Activated CD8-positive, alpha-beta memory T cell treated with anti-CD3 and anti-CD28 coated beads for 1 hour (primary cell): ENCODE measurements at places on chromosomes 4 and X.
A peak's percentile ranks its signal among the peaks of the same experiment; 100 is the strongest.

GRCh38 chr4:73707269-73707875 is 33.0 kb upstream of the CXCL8 start:
- no peak for DNase-seq

DNA sequence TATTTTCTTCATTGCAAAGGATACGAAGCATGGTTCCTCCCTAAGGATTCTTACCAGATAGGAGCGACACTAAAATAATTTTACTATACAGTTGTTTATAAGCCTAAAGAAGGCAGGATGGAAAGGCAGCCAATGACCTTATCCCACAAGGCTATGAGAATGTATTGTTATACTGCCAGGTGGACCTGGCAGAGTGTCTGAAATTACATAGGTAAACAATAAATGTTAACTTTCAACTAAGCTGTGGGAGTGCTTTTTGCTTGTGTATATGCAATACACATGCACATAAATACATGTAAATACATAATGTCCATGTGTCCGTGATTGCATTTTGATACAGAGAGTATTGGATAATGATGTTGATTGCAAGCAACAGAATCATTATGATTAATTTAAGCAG is 850.6 kb downstream of the CENPC start:
- no peak for DNase-seq

GRCh38 chr4:175385797-175386196 is 426.3 kb downstream of the GPM6A start:
- no peak for DNase-seq

DNA sequence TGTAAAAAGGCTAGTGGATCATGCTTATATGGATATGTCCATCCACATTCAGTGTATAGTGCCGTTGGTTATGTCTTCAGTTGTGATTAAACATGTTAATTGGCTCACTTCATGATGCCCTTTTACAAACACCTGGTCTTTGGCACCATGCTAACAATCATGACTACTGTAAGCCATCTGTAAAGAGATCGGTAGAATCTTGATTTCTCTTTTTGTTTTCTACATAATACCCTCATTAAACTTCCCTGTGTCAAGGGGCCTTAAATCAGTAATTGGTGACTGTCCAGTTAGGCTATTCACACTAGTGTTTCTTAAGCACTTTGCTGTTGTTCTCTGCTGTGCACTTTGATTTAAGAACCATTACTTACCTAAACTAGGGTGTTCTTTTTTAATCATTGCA is 475.2 kb downstream of the RPA4 start:
- no peak for DNase-seq

DNA sequence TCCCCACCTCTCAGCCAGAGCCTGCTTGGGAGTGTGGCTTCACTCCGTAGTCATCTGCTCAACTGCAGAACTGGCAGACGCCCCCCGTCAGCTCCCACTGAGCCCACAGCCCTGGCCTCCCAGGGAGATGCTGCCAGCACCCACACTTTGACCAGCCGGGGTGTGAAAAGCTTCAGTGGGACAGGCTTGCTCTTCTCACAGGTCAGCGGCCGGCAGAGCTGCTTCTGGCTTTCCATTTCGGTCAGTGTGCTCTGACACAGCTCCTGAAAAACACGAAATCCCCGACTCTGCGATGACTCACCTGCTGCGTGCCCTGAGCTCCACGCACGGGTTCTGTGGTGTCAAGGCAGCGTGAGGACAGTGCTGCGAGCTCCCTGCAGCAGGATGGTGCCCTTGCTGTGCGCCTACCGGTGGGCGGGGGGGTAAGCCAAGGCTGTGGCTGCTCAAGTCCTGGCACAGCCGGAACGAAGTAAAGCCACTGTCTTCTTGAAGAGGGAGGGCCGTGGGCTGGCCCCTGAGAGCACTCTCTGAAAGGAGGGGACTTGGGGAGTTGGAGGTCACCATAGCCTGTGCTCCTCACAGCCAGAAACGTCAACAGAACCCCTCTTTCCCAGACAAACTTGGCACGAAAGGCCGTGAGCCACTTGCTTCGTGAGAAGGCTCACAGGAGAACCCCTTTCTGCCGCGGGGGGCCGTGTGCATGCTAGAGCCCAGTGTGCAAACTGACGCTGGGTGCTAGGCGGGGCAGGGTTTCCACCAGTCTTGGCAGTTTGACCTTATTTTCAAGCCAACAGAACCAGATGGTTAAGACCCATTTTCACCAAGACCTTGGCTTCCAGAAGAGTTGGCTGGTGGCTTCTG is 23.6 kb downstream of the NOP14 start:
- DNase-seq: no peak

GRCh38 chrX:141668371-141668770 is 30.2 kb downstream of the SPANXD start:
- DNase-seq: no peak

GRCh38 chrX:123425471-123425870 is 241.4 kb downstream of the GRIA3 start:
- no peak for DNase-seq

- no peak for DNase-seq
Measured at GRCh38 chr4:147732518-147733235, 789 bp downstream of the ARHGAP10 start.

GRCh38 chr4:40858962-40859361 is 109.2 kb downstream of the NSUN7 start:
- no peak for DNase-seq

DNA sequence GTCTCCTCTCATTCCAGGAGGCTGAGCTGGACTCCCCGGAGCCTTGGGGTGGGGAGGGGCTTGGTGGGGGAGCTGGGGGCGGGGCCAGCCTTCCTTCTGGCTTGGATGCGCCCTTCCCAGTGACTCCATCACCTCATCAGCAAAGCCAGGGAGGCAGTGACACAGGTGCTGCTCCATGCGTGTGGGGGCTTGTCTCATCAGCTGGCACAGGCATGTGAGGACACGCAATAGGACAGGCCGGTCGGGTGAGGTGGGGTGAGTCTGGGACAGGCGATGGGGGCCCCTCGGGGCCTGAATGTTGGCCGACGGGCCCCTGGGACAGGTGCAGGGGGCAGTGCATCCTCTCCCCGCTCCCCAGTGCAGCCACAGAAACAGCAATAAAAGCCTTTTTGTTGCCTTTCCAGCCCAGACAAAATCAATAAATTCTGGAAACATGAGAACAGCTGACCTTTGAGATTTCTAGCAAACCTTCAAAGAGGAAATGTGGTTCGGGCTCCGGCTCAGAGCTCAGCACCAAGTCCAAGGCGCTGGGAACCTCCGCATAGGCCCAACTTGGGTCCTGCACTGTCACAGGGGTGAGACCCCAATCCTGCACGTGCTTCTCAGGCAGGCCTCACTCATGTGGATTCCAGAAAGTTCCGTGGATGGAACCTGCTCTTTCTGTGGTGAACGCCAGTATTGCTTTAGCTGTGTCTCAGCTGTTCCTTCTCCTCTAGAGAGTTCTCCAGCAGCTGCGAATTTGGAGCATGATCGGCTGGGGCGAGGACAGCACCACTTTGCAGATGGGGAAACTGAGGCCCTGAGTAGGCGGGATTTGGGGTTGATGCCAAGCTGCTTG is 18.5 kb downstream of the ADRA2C start:
- DNase-seq: no peak

DNA sequence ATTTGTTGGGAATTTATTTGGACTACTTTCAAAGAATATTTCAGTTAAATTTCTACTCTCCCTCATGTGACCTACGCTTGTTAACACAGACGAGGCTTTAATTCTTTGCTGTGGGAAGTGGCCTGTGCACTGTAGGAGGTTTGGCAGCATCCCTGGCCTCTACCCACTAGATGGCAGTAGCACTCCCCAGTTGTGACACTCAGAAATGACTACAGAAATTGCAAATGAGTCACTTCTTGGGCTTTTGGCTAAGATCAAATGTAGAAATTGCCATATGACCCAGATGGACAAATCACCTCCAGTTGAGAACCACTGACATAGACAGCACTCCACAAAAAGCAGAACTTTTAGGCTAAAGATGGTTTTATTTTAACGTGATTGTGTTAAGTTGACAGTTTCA is 22.1 kb downstream of the PIR start:
- DNase-seq: peak; percentile 14

DNA sequence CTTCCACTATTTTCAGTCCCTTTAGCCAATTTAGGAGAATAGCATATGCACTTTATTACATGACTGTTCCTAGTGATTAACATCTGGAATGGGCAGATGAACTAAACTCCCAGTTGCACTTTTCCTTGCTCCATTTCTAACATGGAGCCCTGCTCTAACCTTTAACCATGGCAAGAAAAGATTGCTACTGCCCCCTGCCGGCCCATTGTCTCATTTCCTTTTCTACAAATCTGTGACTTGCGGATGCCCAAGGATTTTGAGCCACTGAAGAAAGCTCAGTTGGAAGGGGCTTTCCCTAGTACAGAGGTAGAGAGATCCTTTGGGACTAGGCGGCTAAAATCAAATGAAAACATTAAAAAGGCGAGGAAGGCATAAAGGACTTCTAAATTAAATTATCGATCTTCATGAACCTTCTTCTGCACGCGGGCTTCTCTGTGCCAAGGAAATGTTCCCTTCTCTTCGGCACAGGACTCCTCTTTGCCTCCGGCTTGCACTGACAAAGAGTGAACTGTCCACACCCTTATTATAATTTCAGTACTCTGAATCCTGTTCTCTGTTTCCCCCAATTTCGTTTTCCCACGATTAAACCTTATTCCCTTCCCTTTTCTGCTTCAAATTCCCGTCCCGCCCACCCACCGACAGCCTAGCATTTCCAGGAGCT is 577 bp upstream of the GLRA2 start:
- no peak for DNase-seq

DNA sequence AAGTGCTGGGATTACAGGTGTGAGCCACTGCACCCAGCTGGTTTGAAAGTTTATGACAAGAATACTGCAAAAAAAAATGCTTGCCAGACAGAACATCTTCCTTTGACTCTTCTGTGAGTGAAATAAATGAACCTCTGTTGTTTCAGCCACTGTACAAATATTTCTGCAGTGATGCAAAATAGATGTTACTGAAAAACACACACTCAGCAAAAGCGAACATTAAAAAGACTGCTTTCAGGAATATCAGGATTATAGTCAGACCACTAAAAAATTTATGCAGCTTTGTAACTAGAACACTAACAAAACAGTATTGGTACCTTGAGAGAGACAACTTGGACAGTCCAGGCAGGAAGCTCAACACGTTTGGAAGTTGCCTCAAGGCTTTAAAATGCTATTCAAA is 16.9 kb upstream of the SEPSECS start:
- DNase-seq: no peak

GRCh38 chr4:119592830-119593229 is 35.8 kb downstream of the PDE5A start:
- DNase-seq: no peak

GRCh38 chr4:156939139-156939538 is 32.5 kb downstream of the PDGFC start:
- DNase-seq: no peak

- no peak for DNase-seq
Measured at GRCh38 chrX:40579900-40580536, 752 bp upstream of the ATP6AP2 start.

GRCh38 chr4:30868111-30868895 is 148.1 kb downstream of the PCDH7 start:
- no peak for DNase-seq

DNA sequence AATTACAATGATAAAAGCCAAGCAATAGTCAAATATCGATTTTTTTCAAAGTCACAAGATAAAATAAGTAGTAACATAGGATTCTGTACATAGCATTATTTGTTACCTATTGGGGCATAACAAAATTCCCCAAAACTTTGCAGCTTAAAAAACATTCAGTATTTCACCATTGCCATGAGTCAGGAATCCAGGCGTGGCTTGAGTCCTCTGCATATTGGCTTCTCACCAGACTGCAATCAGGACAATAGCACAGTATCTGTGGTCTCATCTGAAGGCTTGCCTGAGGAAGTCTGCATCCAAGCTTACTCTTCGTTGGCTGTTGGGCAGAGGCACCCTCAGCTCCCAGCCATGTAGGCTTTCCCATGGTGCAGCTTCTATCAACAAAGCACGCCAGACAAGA is 6.2 kb upstream of the CTBP1 start:
- no peak for DNase-seq

DNA sequence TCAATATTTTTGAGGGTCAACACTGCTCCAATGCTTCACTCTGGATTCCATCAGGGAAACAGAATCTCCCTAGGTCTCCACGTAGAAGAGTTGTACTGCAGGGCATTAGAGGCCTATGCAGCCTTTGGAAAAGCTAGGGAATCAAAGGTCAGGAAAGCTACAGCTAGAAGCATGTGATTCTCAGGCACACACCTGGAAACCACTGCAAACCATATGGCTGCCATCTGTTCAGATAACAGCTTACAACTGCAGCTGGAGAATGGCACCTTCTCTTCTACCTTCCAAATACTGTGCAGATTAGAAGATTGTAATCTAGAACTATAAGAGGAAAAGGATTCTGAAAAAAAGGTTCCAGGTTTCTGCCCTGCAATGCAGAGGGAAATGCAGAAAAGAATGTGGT is 60.6 kb downstream of the BTC start:
- DNase-seq: no peak

GRCh38 chr4:158219623-158220022 is 9.3 kb downstream of the TMEM144 start:
- no peak for DNase-seq

GRCh38 chrX:20362268-20363267 is 95.9 kb upstream of the RPS6KA3 start:
- no peak for DNase-seq
